ENCODE measurements at places on chromosomes 3 and 15. TPM values are rescaled to one million over a fixed set of nuclear protein-coding genes. Genes with fewer than 3 reads are reported as not detected.

Gene PP2D1
- total RNA-seq: not detected

Gene SLC24A5
- total RNA-seq: not detected

Gene SIDT1
- total RNA-seq: 0.15 TPM

Gene ATP13A3
- 188 TPM for total RNA-seq

Gene STAB1
- 46.5 TPM for total RNA-seq

Gene ALG1L2
- total RNA-seq: not detected

Gene DISP2
- 0.20 TPM for total RNA-seq

Gene RCN2
- total RNA-seq: 39.9 TPM

Gene DAPK2
- 57.6 TPM for total RNA-seq

Gene GPR171
- 0.39 TPM for total RNA-seq

Gene NPRL2
- 20.3 TPM for total RNA-seq

Gene ADGRG7
- total RNA-seq: not detected

Data from right atrium auricular region (tissue), 2 donors.